Substantia nigra (tissue), 51 donors: ENCODE measurements at places on chromosomes 2 and 18.

DNA sequence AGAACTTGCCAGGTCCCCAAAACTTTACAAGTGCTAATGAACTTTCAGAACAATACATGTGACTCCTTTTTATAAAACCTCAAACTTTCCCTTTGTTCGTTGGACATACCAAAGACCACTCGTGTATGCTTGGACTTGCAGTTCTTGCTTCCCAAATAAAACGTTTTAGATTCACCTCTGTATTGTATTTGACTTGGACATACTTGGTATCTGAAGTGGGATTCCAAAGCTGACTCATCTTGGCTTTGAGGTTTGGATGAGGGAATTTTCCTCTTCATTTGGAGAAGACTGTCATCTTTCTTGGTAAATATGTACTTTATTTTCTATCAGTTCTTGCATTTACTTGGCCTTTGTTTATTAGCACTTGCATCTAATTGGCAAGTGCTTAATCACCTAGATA, 8.0 kb upstream of the CYB5A start:
- DNase-seq, result no peak

- DNase-seq, result no peak
Measured at GRCh38 chr2:218370410-218371063, 11.5 kb upstream of the SLC11A1 start.

- DNase-seq, result no peak
Measured at GRCh38 chr2:187320846-187321245, 127.2 kb downstream of the CALCRL start.

DNA sequence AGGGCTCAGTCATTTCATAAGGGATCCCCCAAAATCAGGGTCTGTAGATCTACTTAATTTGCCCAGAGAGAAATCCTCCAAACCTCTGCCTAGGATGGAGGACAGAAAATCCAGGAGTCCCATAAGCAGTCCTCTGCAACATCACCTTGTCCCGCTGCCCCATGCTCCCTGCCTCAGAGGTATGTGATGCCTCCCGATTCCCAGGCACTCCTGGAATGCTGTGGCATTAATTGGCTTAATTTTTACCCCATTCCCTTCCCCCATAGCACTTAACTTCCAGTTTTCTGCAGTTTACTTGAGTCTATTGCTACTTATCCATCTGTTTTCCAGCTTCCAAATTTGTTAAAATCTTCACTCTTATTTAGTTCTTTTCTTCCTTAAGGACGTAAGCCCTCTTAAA, 91.6 kb upstream of the TSPYL6 start:
- no peak for DNase-seq

DNA sequence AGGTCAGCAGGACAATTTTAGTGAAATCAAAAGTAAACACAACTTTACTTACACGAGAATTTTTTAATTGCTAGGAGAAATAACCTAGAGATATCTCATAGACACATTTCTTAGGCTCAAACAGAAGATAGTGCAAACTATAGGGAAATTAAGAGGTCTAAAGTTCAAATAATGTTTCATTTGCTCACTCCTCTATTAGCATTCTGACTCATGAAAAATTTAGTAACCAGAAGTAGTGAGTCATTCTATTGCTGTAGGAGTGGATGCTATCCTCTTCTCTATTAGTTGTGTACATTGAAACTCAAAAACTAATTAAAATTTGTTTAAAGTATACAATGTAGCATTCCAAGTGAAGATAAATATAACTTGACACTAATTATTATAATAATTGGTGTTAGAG, 908.3 kb upstream of the TMEFF2 start:
- DNase-seq, result no peak

GRCh38 chr2:22279541-22279940, 1105.4 kb upstream of the KLHL29 start:
- no peak for DNase-seq

- no peak for DNase-seq
Measured at GRCh38 chr18:75407468-75408437, 19.8 kb downstream of the SMIM21 start.

GRCh38 chr2:42809819-42810120, 17.4 kb upstream of the HAAO start:
- peak; percentile 94 for DNase-seq

DNA sequence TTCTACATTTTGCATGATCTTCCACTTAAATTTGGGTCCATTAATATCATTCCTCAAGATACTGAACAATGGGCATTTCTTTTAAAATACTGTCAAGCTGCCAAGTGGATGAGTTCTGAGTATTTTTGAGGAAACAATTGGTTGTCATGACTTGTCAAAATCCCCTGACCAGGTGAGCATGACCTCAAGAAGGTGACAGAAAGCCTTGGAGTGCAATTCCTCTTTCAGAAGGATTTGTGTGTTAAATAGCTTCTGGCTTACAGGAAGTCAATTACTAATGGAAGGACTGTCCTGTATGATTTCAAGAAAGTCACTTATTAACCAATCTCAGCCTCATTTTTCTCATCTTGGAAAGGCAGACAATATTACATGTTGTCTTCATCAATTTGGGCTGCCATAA, 460.6 kb downstream of the TSN start:
- DNase-seq, result no peak

- DNase-seq, result no peak
Measured at GRCh38 chr18:40414155-40414754, 1540.8 kb upstream of the PIK3C3 start.

DNA sequence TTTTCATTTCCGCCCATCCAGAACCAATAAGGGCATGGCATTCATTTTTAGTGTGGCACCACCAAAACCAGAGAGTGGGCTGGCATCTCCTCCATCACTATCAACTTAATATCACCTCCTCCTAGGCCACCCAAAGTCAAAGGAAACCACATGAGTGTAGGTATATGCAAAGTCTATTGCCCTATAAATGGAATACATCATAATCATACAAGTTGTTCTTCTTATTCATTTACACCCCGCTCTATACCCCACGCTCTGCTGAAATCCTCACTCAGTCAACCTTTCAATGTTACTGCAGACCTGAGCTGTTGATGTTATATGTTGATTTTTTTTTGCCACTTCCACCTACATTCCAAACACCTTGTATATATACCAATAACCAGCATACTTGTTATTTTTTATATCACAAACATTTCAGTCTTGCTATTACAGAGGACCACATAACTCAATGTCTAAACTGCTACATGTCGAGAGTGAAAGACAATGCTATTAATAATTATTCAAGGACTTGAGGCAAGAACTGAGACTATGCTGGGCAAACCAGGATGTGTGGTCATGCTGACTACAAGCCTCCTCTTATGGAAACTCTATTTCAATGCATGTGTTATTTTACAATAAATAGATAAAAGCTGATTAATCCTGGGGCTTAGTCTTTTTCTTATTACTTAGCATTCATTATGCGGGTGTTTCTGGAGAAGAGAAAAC, 466.5 kb upstream of the ID2 start:
- no peak for DNase-seq

- no peak for DNase-seq
Measured at GRCh38 chr18:78237864-78238263, 741.8 kb upstream of the SALL3 start.

- no peak for DNase-seq
Measured at GRCh38 chr2:148507970-148508369, 136.6 kb upstream of the EPC2 start.

- no peak for DNase-seq
Measured at GRCh38 chr18:35348001-35348400, 3.8 kb upstream of the ZNF24 start.

DNA sequence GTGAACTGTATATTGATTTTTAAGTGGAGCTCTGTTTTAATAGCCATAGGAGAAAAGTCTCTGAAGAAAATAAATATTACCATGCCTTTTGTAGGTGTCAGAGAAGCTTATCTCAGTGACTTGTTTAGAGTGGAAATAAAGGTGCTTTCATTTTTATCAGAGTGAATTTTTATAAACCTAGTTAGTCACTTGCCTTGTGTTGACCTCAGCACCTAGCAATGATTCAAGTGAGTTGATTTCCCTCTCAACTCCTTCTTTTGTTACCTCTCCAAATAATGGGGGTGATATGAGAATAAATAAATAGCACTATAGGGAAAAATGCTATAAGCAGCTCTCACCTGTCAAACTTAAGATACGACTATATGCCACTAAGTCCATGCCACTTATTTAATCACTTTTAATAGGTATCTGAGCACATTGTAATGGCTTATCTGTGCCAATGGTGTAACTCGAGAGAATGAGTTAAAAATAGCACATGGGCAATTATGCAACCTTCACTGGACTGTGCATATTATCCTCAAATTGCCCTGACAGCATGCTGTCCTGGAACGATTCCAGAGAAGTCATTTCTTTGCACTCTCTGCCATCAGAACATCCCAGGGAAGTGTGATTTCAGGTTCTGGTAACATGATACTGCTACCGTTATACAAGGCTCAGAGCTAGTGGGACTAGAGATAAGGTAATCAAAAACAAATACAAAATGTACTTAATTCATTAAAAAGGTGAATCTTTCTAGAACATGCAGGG, 290.8 kb downstream of the CCDC85A start:
- DNase-seq, result no peak

DNA sequence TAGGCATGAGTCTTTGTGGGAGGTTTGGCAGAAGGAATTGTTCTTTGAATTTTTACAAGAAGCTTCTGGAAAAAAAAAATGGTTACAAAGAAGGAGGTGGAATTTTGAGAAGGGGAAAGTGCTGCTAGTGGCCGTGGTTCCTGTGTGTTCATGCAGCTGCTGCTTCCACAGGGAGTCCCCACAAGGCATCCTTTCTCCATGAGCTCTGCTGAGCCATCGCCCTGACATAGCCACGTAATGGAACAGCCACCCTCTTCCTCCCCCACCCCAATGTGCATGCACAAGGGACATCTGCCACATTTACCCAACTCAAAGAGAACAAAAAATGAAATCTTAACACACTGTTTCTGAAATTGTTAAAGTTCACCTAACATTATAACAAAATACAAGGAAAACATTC, 529.7 kb downstream of the SATB2 start:
- DNase-seq, result no peak
